ENCODE measurements at places on chromosomes 7 and 10.

- peak; percentile 68 for DNase-seq
Measured at GRCh38 chr7:107506674-107507339, 37.0 kb downstream of the GPR22 start.

GRCh38 chr7:75985518-75986146 is 8.8 kb downstream of the TMEM120A start:
- DNase-seq, result no peak

DNA sequence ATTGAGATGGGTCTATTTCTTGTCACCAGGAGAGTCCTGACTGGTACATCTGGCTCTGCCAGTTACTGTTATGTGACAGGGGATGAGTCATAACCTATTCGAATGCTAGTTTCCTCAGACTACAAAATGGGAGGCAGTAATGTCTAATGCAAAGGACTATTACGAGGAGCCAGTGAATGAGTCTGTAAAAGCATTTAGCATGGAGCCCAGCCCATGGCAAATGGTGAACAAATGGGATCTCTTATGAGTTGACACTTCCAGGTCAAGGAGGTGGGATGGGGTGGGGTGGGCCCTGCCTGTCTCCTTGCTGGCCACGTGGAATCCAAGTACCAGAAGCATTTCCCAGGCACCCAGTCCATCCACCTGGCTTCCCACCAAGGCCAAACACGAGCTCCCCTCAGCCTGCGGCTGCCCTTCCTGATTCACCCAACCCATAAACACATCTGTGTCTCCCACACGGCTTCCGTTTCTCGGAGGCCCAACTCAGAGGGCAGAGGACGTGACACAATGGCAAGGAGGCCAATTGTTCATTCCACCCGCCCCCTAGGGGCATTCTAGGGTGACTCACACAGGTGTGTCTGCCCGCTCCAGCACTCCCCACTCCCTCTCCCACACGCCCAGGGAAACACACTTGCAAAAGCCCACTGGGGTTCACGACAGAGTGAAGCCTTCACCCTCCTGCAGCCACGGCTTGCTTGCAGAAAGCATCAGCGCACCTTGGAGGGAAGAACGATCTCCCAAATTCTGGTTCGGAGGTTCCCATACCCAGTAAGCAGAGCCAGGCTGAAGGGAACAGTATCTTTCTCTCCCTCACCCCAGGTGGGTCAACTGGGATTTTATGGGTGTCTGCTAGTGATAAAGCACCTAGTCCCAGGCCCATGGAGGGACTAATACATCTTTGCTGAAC is 109.8 kb downstream of the SH3PXD2A start:
- no peak for DNase-seq

DNA sequence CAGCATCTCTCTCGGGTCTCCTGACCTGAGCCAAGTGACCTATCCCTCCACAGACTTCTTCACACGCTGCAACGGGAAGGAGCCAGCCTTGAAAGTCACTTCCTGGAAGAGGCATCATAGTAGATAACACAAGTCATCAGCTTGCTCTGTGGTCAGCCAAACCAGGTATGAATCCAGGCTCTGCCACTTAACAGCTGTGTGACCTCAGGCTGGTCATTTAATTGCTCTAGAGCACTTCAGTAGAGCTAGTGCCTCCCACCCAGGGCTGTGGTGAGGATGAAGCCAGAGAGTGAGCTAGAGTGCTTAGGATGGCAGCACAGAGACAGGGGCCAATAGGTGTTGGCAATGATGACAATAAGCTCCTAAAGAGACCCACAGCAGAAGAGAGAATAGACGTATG is 247.7 kb upstream of the ZMIZ1 start:
- no peak for DNase-seq

DNA sequence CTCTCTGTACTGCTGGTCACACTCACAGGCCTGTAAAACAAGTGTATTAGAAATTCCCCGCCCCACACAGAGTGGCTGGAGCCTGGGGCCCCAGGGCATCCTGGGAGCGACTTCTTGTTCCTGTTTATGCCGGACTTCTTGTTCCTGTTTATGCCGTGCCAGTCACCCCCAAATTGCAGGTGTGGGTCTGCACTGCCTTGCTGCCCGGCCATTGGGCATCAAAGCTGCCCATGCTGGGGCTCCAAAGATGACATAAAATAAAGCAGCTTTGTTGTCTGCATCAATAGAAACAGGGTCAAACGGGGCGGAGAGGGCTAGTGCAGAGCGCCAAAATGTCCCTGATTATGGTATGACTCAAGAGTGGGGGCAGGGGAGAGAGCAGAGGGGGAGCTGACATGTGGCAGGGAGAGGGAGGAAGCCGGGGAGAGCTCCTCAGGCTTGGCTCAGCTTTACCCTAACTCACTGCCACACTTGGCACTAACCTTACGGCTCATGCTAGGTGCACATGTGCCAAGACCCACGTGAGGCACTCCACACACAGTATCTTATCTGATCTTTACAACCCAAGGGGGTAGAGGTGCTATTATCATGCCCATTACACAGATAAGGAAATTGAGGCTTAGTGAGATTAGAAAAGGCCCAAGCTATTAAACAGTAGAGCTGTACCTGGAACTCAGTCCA is 98.4 kb downstream of the PIP4K2A start:
- DNase-seq, result no peak

DNA sequence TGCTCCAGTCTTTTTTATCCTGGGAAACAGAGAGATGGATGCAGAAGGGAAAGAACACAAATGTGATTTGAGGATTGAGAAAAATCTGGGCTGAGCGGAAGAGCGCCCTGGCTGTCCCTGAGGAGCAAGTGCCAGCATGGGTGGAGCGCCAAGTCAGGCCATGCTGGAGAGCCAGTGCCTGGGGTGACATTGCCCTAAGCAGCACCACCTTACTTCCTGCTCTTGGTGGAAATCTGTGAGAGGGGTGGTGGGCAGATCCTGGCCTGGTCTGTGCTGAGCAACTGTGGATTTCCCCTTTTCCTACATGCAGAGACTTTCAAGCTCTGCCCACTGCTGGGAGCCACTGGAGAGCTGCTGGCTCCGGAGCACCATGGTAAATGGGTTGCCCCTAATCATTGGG is 36.9 kb downstream of the DDIT4 start:
- DNase-seq, result no peak

GRCh38 chr7:142440219-142440905 is 182.5 kb upstream of the PRSS58 start:
- no peak for DNase-seq

GRCh38 chr7:3482147-3482921 is 181.3 kb downstream of the SDK1 start:
- DNase-seq, result peak; percentile 78

DNA sequence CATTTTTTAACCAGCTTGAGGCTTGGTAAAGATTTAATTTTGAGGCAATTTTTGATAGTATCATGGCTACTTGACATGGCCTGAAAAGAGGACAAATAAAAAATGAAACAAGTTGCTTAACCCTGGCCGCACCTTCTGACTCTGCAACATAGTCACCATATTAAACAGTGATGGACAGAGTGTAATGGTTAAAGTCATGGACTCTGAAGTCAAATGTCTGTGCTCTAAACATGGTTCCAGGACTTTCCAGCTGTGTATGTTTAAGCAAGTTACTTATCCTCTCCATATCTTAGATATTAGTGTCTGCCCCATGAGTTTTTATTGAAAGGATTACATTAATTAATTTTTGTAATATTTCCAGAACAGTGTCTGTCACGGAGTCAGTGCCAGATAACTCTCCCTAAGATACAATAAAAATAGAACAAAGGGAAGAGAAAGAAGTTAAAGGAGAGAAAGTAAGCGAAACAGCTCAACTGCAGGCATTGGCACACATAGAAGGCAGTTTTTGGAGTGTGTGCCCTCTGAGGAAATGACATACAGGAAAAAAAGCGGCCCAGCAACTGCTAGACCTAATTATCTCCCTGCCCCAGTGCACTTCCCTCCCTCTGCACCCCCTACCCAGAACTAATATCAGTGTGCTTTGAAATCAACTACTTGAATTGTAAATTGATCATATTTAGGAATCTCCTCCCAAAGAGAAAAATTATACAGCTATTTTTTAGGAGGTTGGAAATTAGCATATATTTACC is 65.3 kb downstream of the MACC1 start:
- no peak for DNase-seq

- no peak for DNase-seq
Measured at GRCh38 chr10:33749067-33749735, 414.7 kb upstream of the NRP1 start.

GRCh38 chr7:107744345-107744750 is 406 bp downstream of the CBLL1 start:
- DNase-seq, result no peak

- DNase-seq, result no peak
Measured at GRCh38 chr10:44292390-44293002, 92.4 kb downstream of the CXCL12 start.

GRCh38 chr7:41592794-41593193 is 110.1 kb downstream of the INHBA start:
- no peak for DNase-seq

DNA sequence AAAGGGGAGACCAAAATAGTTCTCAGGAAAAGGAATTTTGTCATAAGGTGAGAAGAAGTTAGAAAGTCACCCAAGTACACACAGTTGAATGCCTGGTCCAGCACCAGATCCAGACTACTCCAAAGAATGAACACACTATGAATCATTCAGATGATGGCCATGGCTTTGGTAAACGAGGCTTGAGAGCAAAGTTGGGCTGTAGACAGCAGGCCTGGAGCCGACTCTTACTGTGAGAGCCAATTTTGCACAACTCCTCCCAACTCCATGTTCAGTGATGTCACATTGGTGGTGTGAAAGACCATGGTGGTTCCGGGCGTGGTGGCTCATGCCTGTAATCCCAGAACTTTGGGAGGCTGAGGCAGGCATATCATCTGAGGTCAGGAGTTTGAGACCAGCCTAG is 131.6 kb downstream of the PKD1L1 start:
- no peak for DNase-seq

- DNase-seq, result no peak
Measured at GRCh38 chr10:126302826-126303665, 85.2 kb downstream of the ADAM12 start.

GRCh38 chr10:48545462-48546145 is 59.3 kb downstream of the ARHGAP22 start:
- no peak for DNase-seq

GRCh38 chr7:145860809-145861208 is 255.8 kb upstream of the CNTNAP2 start:
- no peak for DNase-seq

GRCh38 chr10:128796396-128796912 is 670.2 kb upstream of the MKI67 start:
- no peak for DNase-seq

DNA sequence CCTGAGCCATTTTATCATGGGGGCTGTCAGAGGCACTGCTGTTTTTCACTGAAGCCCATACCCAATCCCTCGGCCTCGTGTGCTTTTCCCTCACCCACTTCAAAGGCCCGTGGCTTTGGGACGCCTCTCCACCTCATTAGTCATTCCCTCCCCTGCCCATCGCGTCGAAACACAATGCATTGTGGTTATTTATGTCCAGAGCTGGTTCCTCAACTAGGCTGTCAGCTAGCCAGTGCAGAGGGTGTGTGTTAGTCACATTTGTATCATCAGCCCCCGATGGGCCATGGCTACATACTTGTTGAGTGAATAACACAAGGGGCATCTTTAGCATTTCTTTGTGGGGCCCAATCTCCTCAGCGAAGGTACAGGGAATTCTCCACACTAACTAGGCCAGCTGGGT is 3.8 kb upstream of the CRCP start:
- DNase-seq, result no peak

- no peak for DNase-seq
Measured at GRCh38 chr10:636769-637168, 52.7 kb downstream of the DIP2C start.

- no peak for DNase-seq
Measured at GRCh38 chr10:97567891-97568290, 4.7 kb upstream of the ANKRD2 start.

DNA sequence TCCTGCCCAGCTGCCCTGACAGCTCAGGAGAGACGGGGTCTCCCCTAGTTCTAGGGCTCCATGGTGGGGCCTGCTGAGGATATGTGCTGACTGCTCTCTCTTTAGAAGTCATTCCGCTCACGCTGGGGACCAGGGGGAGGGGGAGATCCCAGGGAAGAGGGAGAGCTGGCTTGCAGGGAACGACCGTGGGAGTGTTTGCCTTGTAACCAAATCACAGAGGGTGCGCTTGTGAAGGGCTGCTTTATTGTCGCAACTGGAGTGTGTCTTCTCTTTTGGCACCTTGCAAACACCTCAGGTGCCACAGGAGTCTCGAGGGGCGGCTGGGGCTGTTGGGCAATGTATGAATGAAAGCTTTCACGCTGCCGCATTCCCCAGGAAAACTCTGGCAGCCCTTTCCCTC is 531.3 kb upstream of the MKI67 start:
- DNase-seq, result no peak

DNA sequence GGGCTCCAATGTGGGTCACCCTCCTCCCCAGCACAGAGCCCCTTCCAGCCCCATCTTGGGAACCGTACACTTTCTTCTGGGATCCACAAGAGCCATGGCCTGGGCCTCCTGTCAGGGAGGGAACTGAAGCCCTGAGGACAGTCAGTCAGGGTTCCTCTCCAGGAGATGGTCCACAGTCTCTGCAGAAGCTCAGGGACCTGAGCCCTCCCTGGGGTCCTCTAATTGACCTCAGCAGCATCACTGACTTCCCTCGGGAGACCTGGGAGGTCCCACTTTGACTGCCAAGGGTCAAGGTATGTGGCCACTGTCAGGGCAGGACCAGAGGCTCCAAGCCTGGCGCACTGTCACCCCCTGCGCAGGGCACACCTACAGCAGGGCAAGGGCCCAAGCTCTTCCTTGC is 32.3 kb downstream of the NOD1 start:
- no peak for DNase-seq

DNA sequence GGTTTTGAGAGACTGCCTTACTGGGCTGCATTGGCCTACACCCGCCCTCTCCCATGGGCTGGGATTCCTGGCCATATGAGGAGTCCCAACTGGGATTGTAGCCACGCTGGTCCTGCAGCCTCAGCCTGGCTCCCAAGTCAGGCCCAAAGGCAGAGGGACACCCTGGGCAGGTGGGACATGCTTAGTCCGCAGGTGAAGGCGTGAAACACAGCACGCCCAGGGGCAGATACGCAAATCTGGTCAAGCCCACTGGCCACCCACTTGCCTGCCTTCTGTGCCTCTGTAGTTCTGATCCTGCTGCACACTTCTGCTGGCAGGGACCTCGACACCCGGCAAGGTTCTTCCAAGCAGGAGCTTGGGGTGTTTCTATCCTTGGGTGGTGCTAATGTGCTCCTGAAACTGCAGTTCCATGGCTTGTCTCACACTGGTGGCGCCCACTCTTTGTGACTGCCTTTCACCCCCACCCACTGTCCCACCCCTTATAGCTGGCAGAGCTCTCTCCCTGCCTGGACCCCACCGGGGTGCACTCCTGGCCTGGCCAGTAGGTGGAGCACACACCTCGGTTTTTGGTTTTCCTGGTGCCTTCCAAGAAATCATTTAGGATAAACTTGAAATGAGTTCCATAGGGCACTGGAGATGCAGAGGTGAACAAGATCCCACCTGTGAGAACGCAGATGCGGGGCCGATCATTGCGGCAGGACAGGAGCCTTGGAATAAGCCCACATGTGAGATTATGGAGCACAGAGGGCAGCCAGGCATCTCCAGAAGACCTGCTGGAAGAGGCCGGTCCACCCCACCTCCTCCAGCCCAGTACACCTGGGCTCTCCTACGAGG is 47.9 kb downstream of the MKI67 start:
- DNase-seq, result no peak

GRCh38 chr7:158414486-158414961 is 173.1 kb downstream of the PTPRN2 start:
- peak; percentile 75 for DNase-seq

Data from SHP77 (cell line).